ENCODE measurements at places on chromosomes 6 and 20. TPM values are rescaled to one million over a fixed set of nuclear protein-coding genes. Genes with fewer than 3 reads are reported as not detected.

MPIG6B gene
- 1.1 TPM for total RNA-seq

SSTR4 gene
- not detected for total RNA-seq

BMP7 gene
- 0.65 TPM for total RNA-seq

SLC16A10 gene
- total RNA-seq: 7.6 TPM

EPHA7 gene
- total RNA-seq: 0.24 TPM

RPS6KA2 gene
- total RNA-seq: 43.4 TPM

WFDC10B gene
- 0.48 TPM for total RNA-seq

IL22RA2 gene
- not detected for total RNA-seq

HLA-DOB gene
- total RNA-seq: 0.69 TPM

RSPH4A gene
- total RNA-seq: 0.51 TPM

ACTL10 gene
- total RNA-seq: 1.2 TPM

RIMS1 gene
- total RNA-seq: 37.5 TPM

TRIM31 gene
- total RNA-seq: not detected

ZGPAT gene
- 15.1 TPM for total RNA-seq

MGME1 gene
- 9.0 TPM for total RNA-seq

RSPO3 gene
- 77.1 TPM for total RNA-seq

TNF gene
- total RNA-seq: 0.93 TPM

TEAD3 gene
- total RNA-seq: 69.8 TPM

PSORS1C1 gene
- 2.1 TPM for total RNA-seq

TNNC2 gene
- total RNA-seq: 0.48 TPM

BTN1A1 gene
- total RNA-seq: not detected

CRISP3 gene
- 0.19 TPM for total RNA-seq

SKIC2 gene
- total RNA-seq: 41.6 TPM

TMEM200A gene
- 10.3 TPM for total RNA-seq

Data from posterior vena cava (tissue), 2 donors.